ENCODE measurements at places on chromosomes 2 and 18.

DNA sequence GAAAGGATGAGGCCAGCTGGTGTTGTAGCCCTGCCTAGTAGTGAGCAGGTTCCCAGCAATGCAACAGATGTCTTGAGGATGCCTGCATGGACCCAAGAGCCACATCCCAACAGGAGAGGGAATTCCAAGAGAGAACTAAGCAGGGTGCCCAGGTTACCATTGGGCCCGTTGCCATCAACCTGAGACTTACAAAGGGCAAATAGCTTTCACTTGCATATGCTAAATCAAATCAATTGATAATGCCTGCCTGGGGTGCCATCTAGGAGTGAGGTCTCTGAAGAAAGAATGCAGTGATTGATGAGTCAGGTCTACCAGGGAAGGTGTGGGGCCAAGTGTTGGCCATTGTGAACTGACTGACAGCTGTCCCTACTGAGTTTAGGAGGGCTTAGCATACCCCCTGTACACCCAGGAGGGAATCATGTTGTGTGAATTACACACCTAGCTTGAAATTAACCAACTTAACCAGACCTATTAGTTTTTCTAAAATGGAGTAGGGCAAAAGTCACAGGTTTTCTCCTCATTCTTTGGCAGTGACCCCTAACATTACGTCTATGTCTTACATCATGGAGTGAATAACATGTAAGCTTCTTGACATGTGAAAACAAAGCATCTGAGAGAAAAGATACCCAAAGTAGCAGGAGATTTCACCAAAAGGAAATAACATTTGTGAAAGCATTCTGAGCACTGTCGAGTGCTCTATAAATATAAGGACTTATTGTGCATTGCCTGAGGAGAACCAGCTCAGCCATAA lies 32.3 kb downstream of the FHOD3 start:
- no peak for DNase-seq

DNA sequence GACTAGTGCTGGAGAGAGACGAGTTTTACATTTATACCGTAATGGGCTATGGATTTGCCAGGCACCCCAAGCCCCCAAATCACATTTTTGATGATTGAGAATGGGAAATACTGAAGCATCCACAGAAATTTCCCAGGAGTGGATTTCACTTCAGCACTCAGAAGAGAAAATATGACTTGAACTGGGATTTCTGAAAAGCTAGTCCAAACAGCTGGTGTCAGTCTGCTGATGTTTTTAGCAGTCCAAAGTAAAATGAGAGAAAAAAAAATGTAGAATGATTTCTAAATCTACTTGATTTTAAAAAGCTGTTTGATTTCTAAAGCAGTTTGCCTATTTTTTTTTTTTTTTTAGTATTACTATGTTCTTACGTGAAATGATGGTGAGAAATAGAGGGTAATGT lies 105.0 kb downstream of the PLEKHM3 start:
- DNase-seq, result no peak

- no peak for DNase-seq
These were observed 455 bp downstream of the C18orf32 start for GRCh38 chr18:49486606-49486952.

DNA sequence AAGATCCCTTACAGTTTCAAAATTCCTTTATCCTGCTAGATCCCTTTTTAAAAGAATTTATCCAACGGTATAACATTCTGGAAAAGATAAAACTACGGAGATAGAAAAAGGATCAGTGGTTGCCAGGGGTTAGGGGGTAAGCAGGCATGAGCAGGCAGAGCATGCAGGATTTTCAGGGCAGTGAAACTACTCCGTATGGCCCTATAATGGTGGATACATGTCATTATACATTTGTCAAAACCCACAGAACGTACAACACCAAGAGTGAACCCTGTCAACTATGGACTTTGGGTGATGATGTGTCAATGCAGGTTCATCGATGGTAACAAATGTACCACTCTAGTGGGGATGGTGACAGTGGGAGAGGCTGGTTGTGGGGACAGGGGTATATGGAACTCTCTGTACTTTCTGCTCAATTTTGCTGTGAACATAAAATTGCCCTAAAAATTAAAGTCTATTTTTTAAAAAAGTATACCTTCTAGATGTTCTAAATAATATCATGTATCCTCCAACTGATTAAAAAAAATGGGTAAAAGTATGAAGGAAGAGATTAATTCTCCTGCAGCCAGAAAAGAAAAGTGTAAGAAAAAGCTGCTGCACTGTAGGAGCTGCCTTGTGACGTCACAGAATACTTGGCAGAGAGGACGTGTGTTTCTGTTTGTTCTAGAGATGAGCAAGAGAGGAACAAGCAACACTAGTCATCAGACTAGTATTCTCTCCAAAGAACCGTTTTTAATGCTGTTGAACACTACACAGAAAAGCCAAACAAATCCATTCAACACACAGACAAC lies 23.6 kb downstream of the ANKRD44 start:
- no peak for DNase-seq

DNA sequence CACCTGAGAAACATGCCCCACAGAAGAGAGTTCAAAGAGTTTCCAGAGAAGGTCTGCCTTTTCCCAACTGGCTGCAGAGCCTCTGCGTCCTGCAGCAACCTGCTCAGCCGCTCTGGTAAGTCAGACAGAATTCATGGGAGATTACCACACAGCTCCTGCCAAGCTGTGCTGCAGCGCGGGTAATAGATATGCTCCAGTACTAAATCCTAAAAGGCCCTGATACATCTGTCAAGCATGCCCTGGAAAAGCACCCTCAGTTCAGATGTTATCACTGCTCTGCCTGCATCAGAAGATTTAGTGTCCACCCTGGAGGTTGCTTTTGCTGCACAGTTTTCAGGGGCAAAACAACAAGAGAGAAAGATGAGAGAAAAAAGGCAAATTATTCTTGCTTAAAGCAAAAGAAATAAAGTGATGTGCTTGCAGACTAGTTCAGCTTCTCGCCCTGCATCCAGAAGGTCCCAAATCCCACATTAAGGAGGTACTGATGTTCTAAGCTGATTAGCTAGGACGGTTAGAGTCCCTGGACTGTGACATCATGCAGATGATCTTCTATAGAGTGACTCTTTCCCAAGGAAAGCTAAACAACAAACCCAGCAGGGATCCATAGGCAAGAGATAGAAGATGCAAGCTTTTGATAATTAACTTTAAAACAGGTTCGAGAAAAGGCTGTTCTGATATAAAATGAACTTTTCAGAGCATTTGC lies 488.6 kb downstream of the BCL11A start:
- no peak for DNase-seq

GRCh38 chr2:153213022-153213421 lies 265.5 kb downstream of the RPRM start:
- DNase-seq, result no peak

DNA sequence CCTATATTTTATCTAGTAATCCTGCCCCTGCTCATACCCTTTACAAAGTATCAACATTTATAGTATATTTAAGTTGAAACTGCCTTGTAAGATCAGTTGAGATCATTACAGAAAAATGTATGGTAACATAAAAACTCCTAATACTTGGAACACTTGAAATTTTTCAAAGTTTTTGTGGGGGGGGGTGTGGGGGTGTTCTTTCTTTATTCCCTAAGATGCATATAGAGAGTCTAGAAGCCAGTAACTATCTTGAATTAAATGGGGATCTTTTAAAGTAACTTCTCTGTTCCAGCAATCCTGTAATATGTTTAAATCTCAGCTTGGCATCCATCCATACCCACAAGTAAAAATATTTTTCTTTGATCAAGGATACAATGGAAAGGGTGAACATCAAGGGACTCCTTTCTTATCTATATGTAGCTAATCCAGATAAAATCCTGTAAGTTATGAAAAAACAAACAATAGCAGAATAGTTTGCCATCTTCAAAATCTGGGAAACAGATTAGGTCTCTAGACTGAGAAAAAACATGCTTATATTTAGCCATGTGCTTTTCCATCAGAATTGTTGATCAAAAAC lies 455.3 kb downstream of the MEIS1 start:
- DNase-seq, result no peak

- DNase-seq, result no peak
These were observed 108.0 kb downstream of the CDH19 start for GRCh38 chr18:66495844-66496243.

DNA sequence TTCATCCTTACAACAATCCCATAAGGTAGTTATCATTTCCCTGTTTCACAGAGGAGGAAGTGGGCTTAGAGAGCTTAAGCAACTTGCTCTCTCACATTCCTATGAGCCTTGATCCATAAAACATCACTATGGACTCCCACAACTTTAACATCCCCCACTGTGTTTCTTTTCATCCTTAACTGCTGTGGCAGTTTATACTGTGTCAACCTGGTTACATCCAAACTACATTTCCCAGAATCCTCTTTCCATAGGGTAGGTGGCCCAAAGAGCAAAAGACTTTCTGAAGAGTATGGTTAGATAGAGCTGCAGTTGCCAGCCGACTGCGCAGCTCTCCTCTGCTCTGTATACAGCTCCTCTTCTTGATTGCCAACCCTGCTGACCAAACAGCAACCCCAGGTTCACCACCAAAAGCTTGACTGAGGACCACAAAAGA lies 22.5 kb downstream of the MAP3K2 start:
- DNase-seq, result no peak

DNA sequence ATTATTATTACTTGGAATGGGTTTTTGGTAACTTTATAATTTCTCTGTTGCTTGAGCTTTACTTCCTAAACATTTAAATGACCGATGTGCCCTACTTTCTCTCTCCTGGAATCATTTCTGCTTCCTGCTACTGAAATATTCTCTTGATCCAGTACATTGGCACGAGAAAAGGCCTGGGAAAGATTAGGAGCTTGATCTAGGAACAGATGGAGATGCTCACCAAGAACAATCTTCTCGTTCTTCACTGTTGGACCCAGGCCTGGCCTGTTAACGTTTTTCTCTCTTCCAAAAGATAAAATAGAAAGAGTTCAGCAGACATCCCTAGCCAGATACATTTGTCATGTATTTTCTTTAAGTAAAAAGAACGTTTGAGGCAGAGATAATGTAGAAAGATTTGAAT lies 1356.8 kb upstream of the CRIM1 start:
- no peak for DNase-seq

GRCh38 chr2:176039375-176039774 lies 37.3 kb upstream of the LNPK start:
- DNase-seq, result no peak

- no peak for DNase-seq
These were observed 32.3 kb upstream of the ASPRV1 start for GRCh38 chr2:69993708-69994107.

DNA sequence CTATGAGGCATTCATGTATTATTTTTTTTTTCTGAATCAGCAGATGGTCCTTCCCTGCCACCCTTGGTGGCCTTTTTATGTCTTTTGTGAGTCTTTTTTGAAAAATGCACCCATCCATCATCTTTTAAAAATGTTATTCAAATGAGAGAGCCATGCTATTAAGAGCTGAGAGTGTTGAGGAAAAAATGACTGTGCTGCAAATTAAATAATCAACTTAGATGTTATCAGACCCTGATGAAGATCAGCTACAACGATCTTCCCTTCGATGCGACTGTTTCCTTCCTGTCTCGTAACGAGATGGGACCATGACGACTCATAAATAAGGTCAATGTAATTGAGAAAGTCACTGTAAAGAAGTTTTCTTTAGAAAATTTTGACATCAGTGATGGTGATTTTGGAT lies 44.4 kb downstream of the TRIB2 start:
- no peak for DNase-seq

- DNase-seq, result no peak
These were observed 33.9 kb downstream of the MEX3C start for GRCh38 chr18:51163543-51163942.

- no peak for DNase-seq
These were observed 7.1 kb downstream of the CASP8 start for GRCh38 chr2:201267278-201268030.

DNA sequence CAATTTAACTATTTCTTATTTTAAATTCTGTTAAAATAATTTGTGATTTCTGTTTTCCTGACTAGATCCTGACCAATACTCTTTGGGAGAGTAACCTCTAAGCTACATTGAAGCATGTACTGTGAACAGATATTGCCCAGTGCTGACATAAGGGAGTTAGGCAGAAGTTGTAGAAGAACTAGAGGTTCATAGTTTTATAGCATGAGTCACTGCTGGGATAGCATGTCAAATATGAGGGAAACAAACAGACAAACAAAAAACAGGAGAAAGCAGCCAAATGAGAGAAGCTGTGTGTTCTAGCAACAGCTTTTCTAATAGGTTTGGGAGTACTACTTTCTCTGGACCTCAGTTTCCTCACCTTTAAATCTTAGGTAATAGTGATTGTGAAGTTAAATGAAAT lies 72.4 kb downstream of the CERS6 start:
- no peak for DNase-seq

Data from stimulated activated CD8-positive, alpha-beta memory T cell treated with anti-CD3 and anti-CD28 coated beads, Interleukin-4, amount 100 ng/mL, for 4 hours (primary cell).